Endothelial cell of umbilical vein (primary cell): ENCODE measurements at places on chromosomes 2 and 18. TPM values are rescaled to one million over a fixed set of nuclear protein-coding genes. Genes with fewer than 3 reads are reported as not detected.

The C2orf80 gene
- total RNA-seq, result not detected in 2 replicates

The ATP8B1 gene
- total RNA-seq, result 86.5 and 100 TPM in 2 replicates

The LRRTM4 gene
- not detected in 2 replicates for total RNA-seq

The LRRC30 gene
- not detected in 2 replicates for total RNA-seq

The AFF3 gene
- total RNA-seq, result 0.07 and 0.16 TPM in 2 replicates

The GAREM2 gene
- total RNA-seq, result 3.1 and 4.5 TPM in 2 replicates

The SERPINB3 gene
- not detected in 2 replicates for total RNA-seq

The DCTN1 gene
- total RNA-seq, result 165 and 170 TPM in 2 replicates

The SCN7A gene
- total RNA-seq, result not detected in 2 replicates

The RBM44 gene
- total RNA-seq, result 0.44 and 0.53 TPM in 2 replicates

The C1GALT1C1L gene
- 0.40 and 0.74 TPM in 2 replicates for total RNA-seq

The AKAIN1 gene
- not detected in 2 replicates for total RNA-seq

The CNDP1 gene
- not detected in 2 replicates for total RNA-seq

The PLA2R1 gene
- total RNA-seq, result 14.4 and 15.6 TPM in 2 replicates

The COL4A3 gene
- total RNA-seq, result not detected in 2 replicates

The ARHGAP28 gene
- total RNA-seq, result 21.0 and 23.4 TPM in 2 replicates

The TEKT4 gene
- not detected in 2 replicates for total RNA-seq

The C2orf76 gene
- 12.0 and 12.1 TPM in 2 replicates for total RNA-seq

The RTP5 gene
- not detected in 2 replicates for total RNA-seq

The ECEL1 gene
- not detected in 2 replicates for total RNA-seq

The CXXC1 gene
- 64.4 and 66.9 TPM in 2 replicates for total RNA-seq

The XPO1 gene
- total RNA-seq, result 148 and 166 TPM in 2 replicates

The GPR45 gene
- total RNA-seq, result not detected in 2 replicates

The POTEI gene
- total RNA-seq, result 0.13 and 0.16 TPM in 2 replicates

The UPP2 gene
- total RNA-seq, result not detected in 2 replicates

The LYG1 gene
- total RNA-seq, result 0.35 and 0.55 TPM in 2 replicates

The LIPG gene
- 80.6 and 96.2 TPM in 2 replicates for total RNA-seq

The COLEC12 gene
- total RNA-seq, result 13.8 and 17.1 TPM in 2 replicates

The NXPH2 gene
- not detected in 2 replicates for total RNA-seq

The GPR75 gene
- 4.7 and 5.0 TPM in 2 replicates for total RNA-seq

The OR6B2 gene
- total RNA-seq, result not detected in 2 replicates
